ENCODE measurements at places on chromosomes 2 and 18.

- no peak for DNase-seq
These were observed 82.0 kb downstream of the APOB start for GRCh38 chr2:20961858-20962257.

DNA sequence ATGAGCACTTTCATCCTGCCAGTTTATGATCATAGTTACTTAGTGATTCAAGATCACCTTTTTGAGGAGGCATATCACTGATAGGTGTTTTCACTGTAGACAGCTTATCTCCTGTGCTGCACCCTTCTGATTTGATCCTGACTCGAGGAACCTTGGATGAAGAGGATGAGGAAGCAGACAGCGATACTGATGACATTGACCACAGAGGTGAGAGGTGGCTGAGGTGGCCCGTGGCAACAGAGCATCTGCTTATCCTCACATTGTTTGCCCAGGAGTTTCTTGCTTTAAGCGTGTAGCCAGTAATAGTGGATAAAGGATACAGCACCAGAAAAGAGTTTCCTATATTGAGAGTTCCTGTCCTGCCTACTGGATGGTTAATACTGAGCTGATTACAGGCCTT lies 15.7 kb downstream of the SUPT7L start:
- no peak for DNase-seq

GRCh38 chr2:119482481-119483394 lies 41.5 kb downstream of the SCTR start:
- no peak for DNase-seq

DNA sequence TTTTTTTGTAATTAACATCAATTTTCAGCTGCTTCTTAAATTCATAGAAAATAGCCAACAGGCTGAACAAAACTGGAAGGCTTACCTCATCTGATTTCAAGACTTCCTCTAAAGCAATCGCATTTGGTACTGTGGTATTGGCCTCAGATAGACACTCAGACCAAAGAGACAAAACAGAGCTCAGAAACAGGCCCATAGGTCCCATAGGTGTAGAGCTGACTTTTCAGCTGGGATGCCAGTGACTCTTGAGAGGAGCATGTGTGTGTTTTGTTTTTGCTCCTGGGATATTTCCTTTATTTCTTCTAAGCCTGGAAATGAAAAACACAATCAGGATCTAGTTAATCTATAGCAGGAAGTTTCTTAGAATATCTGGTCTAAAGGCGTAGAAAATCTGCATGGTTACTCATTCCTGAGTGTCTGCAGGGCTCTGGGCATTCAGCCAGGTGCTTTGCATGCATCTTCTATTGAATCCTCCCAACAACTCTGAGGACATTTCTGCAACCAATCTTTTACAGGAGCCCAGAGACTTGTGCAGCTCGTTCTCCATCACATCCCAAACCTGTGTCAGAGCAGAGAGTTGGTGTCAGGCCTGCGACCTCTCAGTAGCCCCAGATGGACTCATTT lies 190.8 kb downstream of the RTP5 start:
- no peak for DNase-seq

- DNase-seq: no peak
These were observed 11.2 kb downstream of the GAREM2 start for GRCh38 chr2:26184121-26184520.

GRCh38 chr18:72160510-72161445 lies 383.4 kb downstream of the CBLN2 start:
- peak; percentile 79 for DNase-seq

DNA sequence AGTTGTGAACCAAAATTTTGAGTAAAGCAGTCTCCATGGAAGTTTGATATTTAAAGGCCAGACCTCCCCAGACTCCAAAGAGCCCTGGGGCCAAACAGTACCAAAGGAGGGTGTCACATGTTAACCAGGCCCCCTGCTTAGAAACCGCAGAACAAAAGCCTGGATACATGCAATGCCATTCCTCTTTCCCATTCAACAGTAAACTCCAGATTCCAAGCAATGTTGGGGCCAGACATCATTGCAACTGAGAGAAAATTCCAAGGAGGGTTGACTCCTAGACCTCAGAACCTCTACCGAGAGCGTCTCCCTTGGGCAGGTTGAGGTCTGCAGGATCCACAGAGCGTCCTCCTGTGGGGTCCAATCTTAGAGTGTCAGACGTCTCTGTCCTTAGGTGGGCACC lies 404.4 kb upstream of the SYT4 start:
- no peak for DNase-seq

DNA sequence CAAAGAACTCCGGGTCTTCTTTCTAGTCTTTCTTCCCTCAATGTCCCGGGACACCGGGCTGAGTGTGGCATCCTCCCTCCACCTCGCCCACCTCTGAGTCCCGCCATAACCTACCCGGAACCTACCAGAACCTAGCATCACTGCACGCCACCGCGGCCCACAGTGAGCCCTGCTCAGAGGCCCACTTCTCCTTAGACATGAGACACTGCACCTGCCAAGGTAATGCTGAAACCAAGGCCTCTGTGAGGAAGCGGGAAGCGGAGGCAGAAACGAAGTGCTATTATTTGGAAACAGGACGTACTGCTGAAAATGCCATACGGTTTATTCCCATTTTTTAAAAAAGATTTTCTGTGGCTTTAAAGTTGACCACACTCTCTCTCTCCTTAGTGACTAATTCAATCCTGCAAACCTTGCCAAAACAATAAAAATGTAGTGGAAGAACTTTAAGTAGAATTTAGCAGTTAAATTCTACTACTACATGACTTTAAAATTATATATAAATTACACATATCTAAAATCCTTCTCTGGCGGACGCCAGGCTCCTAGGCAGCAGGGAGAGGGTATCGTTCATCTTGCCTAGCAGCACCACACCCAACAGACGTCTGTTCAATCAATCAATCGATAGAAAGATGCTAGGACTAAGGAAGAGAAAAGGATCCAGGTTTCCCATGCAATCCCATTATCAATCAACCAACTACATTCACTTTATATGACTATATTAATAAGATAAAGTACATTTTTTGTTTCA lies 82.0 kb downstream of the ZNF516 start:
- no peak for DNase-seq

- no peak for DNase-seq
These were observed 29.6 kb downstream of the MREG start for GRCh38 chr2:215983581-215984351.

DNA sequence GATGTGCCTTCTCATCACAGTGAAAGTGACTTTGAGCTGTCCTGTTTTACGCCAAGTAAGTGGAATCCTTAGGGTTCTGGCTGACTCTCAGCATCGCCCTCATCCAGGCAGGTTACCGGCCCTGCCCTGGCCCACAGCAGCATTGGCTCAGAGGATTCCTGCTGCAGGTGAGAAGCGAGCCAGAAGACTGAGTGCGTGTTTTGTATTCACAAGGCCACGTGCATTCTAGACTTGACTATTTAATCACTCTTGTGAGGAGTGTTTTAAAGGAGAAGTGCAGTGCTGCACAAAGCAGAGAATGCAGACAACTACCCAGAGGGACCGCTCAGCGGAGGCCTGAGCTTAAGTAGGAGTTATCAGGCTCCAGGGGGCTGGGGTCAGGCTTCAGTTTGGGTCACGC lies 48.3 kb downstream of the LAMA3 start:
- no peak for DNase-seq

DNA sequence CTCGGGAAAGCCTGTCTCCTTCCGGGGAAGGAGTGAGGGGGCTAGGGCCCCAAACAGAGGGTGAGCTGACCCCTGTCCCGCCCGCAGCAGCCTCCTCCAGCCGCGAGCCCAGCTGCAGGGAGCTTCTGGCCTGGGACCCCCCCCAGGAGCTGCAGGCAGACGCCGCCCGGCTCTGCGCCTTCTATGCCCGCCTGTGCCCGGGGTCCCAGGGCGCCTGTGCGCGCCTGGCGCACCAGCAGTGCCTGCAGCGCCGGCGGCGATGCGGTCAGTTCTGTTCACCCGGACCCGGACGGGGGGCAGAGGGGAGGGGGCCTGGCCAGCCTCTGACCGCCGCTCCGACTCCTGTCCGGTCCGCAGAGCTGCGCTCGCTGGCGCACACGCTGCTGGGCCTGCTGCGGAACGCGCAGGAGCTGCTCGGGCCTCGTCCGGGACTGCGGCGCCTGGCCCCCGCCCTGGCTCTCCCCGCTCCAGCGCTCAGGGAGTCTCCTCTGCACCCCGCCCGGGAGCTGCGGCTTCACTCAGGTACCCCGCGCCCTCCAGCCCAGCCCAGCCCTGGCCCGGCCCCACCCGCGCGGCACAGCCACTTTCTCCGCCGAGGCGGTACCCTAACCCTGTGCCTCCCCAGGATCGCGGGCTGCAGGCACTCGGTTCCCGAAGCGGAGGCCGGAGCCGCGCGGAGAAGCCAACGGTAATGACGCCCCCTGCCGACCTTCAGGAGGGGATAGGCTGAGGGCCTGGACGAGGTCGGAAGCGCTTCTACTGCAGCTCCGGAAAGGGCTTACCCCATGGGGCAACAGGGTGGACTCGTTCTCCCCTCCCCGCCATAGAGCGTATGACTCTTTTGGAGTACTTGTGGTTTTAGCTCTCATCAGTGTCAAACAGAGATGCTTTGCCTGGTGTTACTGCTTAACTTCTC lies 2.0 kb upstream of the CHRND start:
- peak; percentile 38 for DNase-seq

DNA sequence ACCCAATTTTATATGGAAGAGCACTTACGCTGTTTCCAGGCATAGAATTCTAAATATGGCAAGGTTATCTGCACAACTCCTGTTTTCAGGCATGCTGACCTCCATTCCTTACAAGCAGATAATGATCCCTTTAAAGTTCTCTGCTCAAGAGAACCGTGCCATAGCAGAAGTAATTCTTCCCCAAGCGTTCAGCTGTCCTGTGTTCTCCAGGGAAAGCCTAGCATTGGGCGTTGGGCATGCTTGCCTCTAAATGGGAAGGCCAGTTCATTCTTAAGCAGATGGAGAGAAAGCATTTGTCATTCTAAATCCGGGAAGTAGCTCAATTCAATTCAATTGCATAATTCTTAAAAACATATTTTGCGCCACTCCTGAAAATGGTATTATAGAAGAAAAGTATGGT lies 55.7 kb upstream of the EML4 start:
- no peak for DNase-seq

DNA sequence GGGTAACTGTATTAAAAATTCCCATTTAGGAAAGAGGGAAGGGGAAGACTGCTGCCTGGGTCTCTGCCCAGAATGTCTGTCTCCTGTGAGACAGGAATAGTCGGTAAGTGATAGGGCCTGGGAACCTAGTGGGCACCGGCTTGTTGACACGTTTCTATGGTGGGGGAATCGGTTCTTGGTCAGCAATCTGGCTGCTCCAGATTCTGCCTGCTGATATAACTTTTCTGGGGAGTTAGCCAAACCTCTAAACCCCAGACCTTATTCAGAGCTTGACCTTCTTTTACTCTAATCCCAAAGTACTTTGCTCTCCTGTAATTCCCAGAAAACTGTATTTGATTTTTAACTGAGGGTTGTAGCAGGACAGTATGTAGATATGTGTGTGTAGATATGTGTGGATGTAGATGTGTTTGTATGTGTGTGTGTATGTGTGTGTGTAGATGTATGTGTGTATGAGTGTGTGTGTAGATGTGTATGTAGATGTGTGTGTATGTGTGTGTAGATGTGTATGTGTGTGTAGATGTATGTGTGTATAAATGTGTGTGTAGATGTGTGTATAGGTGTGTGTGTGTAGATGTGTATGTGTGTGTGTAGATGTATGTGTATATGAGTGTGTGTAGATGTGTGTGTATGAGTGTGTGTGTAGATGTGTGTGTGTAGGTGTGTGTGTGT lies 61.8 kb upstream of the TXNDC2 start:
- DNase-seq: no peak

DNA sequence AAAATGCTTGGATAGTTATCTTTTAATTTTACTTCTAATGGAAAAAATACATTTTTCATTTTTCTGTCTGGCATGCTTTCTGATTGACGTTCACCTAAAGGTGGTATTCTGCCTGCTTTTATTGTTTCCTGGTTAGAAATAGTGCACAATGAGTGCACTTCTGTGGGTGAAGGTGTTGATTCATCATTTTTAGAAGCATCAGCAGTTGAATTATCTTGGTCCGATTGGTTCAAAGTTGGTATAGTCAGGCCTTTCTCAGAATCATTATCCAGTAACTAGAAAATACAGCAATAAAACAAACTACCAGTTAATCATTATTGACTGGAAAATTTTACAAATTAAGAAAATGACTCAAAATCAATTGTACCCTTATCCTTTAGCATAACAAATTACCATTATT lies 84.5 kb downstream of the STRADB start:
- no peak for DNase-seq

- DNase-seq: no peak
These were observed 91.7 kb downstream of the MDH1 start for GRCh38 chr2:63680455-63680854.

- DNase-seq: no peak
These were observed 24.0 kb upstream of the SULT1C3 start for GRCh38 chr2:108215794-108216211.

DNA sequence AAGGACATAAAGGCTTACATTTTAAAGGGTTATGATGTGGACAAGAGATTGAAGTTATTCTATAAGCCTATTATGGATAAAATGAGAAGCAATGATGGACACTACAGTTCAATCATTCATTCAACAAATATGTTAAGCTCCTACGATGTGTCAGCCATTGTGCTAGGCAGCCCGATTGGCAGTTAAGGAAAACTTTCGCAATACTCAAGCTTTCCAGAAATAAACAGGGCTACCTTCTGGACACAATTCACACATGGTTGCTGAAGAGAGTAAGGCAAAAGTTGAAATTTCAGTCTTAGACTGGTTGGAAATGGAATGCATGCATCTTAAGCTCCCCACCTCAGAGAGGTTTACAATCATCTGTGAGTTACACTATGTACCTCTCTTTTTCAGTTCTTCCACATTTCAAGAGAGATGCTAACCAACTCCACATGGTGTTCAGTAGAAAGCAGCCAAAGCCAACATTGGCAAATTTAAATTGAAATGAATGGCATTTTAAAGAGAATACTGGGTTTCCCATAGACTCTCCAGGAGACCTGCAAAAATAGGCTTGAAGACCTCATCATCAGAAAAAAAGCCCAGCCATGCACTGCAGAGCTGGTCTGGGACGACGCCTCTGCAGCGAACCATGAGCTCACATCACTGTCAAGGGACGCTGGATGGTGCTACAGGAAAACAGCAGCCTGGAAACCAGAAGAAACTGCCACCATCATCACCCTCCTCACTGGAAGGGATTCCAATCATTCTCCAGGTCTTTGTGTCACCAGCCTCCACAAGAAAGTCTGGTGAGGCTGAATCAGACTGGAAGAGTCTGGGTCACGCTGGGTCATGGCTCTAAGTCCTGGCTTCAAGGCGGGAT lies 276.3 kb downstream of the AFF3 start:
- DNase-seq: no peak

GRCh38 chr2:169354244-169354643 lies 8.1 kb downstream of the LRP2 start:
- DNase-seq: no peak

- DNase-seq: no peak
These were observed 84.8 kb downstream of the ACTR3 start for GRCh38 chr2:113974727-113975126.

GRCh38 chr2:27501042-27501441 lies 4.4 kb downstream of the GCKR start:
- no peak for DNase-seq

DNA sequence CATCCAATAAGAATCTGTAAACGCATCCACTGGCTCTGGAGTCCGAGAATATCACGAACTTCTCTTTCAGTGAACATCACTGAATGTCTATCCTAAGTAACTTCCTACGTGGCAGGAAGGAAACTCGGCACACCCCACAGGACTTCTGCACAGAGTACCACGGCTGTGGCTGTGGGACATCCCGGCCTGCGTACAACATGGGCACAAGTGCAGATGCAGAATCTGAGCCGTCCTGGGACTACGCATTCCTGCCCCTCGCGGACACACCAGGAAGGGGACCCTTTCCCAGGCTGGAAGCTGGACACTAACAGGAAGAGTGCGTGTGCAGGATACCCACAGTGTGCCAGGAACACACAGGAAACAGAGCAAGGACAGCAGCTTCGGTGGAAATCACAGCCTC lies 60.6 kb downstream of the ZNF516 start:
- no peak for DNase-seq
